ENCODE measurements at places on chromosomes 12 and 14.

- DNase-seq = no peak
Observed at GRCh38 chr14:104228716-104229533, 90.5 kb downstream of the KIF26A start.

- DNase-seq = no peak
Observed at GRCh38 chr14:82720946-82721345, 1187.3 kb upstream of the SEL1L start.

DNA sequence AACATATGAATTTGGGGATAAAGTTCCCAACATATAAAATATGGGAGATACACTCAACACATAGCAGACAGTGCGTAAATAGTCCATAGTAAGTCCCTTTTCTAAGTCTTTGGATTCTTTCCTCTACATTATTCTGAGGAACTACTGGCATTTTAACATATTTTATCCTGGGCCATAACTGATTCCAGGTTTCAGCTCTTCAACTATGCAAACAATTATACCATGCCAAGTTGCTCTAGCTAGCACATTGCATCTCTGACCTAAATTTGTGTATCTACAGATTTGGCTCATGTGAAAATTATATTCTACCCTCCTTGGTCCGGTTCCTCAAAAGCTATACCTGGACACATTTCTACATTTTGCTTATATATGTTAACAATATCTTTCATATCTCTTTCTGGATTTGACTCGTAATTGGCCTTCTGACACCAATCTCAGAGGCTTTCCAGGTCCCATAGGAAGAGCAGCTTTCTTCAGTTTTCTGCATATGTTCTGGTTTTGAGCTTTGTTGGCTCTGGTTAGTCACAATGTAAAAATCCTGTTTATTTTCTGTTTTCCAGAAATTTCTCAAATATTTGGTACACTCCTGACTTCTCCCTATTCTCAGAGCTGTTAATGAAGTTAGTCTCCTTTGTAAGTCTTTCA, 305.4 kb downstream of the BMP4 start:
- DNase-seq = no peak

- no peak for DNase-seq
Observed at GRCh38 chr14:104041430-104042104, 43.9 kb upstream of the ASPG start.

- no peak for DNase-seq
Observed at GRCh38 chr14:82492157-82492556, 958.5 kb upstream of the SEL1L start.

DNA sequence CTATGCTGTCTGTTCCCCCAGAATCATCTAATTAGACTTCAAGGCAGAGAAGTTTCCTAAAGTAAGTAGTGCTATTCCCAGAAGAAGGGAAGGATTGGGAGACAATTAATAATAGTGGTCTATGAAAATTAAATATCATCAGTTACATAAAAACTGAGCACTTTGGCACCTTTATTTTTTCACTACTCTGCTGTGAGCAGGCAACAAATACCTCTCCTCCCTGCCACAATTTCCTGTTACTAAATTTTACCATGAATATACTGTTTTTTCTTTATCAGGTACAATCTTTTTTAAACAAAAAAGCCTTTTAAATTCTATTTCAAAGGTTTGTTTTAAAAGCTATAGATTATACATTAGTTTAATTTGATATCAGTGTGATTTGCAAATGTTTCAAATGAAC, 29.4 kb upstream of the KRAS start:
- no peak for DNase-seq

DNA sequence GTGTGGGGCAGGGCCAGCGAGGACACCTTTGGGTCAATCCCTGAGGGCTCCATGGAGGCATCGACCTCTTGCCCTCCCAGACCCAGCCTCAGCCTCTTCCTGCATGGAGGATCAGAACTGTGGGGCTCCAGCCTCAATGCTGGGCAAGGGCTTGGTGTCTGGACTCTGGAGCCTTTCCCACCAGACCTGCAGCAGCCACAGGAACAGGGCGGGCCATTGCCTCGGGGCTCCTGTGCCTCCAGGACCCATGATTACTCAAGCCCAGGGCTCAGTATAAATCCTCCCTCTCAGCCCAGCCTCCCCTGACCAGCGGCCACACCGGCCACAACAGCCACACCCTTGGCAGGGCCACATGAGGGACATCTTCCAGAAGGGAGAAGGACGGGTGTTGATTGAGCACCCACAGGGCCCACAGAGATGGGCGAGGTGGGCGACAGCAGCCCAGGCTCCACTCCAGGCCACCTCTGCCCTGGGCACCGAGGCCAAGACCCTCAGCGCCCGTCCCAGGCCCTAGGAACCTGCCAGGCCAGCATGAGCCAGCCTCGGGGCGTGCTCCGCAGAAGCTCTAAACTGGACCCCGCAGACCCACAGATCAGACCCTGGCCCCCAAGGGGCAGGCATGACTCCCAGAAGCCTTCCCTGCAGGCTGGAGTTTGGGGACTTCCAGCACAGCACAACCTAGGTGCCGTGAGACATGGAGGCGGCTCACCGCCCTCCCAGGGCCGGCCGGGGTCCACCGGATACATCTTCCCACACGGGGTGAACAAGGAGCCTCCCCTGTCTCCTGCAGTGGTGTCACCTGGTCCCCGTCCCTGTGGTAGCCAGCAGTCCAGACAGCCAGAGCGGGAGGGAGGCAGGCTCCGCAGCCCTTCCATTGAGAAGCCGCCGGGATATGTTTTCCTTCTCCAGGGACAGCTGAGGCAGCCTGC, 25.1 kb downstream of the NCOR2 start:
- DNase-seq = no peak
